ENCODE measurements at places on chromosomes 6 and 20.
A peak's percentile ranks its signal among the peaks of the same experiment; 100 is the strongest.

GRCh38 chr6:112342511-112342910, 4.6 kb upstream of the RFPL4B start:
- no peak for DNase-seq

DNA sequence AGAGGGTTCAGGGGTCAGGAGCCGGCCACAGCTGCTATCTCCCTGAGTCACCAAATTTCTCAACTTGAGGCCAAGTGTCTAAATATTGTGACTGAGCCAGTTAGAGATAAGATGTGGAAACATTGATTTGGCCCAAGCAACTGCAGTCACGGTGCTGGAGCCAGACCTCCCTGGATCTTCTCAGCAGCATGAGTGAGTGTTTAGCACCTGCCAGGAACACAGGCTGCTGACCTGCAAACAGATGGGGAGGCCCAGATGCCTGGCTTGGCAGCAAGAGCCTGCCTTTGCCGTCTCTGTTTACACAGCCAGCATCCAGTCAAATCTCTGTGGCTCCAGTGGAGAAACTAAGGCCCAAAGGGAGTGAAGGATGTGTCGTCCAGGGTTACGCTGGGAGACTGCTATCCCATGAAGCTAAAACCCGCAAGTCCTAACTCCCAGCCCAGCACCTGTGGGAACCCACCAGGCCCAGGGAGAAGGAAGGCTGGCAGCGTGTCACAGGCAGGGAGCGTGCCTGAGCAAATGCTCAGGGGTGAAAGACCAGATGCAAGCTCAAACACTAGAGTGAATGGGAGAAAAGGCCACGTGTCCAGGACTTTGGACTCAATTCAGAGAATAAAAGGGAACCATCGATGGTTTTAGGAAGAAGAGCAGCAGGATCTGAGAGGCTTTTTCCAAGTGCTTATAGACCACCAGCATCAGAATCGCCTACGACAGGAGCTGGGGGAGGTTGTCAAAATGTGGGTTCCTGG, 15.9 kb upstream of the PTGIS start:
- DNase-seq = no peak

DNA sequence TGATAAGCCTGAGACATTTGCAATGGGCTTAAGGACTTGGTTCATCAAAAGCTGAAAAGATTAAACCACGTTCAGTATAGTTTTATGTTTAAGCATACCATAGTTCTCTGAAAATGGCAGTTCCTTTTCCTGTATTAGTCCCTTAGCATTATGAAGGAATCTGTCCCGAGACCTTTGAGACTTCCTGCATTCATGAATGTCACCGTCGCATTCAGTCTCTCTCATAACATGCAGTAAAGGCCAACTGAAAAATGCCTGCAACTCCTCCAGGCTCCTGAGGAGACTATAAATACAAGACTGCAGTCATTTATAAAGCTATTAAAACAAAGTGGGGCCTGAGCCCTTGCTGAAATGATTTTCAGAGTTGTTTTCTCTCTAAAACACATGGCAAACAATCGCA, 129.1 kb downstream of the SYCP2 start:
- no peak for DNase-seq

GRCh38 chr6:8084586-8084985, 17.8 kb downstream of the EEF1E1 start:
- no peak for DNase-seq

DNA sequence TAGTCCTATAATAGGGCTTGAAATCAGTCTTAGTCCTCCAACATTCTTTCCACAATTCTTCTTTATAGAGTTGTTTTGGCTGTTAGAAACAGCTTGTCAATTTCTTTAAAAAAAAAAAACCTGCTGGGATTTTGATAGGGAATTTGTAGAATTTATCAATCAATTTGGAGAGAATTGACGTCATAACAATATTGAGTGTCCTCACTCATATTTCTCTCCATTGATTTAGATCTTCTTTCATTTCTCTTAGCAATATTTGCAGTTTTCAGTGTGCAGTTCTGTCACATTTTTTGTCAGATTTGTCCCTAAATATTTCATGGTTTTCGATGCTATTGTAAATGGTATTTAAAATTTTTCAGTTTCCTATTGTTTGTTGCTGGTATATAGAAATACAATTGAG, 5.3 kb upstream of the LINC00237 start:
- DNase-seq = no peak

DNA sequence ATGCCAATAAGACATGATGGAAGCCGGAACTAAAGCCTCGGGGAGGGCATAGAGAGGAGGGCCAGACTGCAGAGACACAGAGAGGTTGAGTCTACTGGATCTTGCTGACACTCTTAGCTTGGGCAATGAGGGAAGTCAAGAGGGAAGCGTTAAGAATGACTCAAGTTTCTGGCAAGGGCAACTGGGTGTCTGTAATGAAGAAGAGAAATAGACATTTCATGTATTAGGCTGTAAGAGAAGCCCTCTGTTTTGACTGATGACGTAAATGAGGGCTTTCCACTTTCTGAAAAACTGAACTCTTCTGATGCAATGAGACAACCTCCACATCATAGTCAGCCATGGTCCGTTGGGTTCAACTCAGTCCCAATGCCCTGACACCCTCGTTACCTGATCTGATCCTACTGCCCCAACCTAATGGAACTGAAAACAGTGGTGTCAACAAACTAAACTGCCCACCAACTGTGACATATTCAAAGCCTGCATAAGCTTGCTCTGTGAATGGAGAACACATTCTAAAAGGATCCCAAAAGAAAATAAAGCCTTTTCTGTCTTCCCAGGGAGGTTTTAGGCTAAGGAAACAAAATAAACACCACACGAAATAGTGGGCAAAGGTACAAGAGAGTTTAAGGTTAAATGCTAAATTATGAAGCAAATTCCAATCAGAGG, 45.8 kb upstream of the PNRC1 start:
- no peak for DNase-seq

GRCh38 chr6:119243657-119244056, 105.9 kb downstream of the MAN1A1 start:
- no peak for DNase-seq

DNA sequence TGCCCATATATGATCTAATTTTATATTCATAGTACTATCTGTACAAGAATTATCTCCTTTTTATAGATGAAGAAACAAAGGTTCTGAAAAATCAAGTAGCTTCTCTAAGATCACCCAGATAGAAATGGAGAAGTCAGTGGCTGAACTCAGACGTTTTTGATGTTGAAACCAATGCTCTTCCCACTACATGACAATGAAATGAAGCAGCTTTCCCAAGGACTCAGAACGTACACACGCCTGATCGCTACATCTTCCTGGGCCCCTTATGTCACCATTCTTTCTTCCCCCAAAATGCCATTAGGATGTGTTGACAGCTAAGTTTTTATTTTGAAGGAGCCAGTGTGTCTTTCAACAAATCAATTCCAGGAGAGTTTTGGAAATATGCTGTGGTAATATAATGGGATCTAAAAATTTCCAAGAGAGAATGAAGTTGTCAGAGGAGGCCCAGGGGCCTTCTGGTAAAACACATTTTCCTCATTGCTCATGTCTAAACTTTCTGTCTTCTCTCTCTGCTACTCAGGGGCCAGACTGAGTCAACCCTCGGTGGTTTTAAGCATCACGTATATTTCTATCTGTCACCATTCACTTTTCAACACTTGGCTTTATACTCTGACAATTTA, 98.1 kb upstream of the COL21A1 start:
- DNase-seq = no peak

- no peak for DNase-seq
These were observed 142.9 kb downstream of the WDR27 start for GRCh38 chr6:169558774-169559441.

- DNase-seq = no peak
These were observed 23.9 kb upstream of the TOP1 start for GRCh38 chr20:41004531-41005360.

DNA sequence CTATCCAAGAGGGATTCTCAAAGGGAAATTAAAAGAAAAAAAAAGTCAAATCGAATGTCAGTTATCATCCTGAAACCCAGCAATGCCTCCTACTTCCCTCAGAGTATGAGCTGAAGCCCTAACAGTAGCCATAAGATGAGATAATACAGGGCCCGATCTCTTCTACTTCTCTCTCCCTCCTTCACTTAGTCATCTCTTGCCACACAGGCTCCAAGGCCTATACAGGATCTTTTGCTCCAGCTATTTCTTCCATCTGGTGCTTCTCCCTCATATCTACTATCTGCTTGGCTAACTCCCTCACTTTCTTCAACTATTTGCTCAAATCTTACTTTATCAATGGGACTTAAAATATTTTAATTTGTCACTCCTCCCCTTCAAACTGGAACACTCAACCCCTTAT, 215.3 kb downstream of the RNGTT start:
- DNase-seq = no peak

DNA sequence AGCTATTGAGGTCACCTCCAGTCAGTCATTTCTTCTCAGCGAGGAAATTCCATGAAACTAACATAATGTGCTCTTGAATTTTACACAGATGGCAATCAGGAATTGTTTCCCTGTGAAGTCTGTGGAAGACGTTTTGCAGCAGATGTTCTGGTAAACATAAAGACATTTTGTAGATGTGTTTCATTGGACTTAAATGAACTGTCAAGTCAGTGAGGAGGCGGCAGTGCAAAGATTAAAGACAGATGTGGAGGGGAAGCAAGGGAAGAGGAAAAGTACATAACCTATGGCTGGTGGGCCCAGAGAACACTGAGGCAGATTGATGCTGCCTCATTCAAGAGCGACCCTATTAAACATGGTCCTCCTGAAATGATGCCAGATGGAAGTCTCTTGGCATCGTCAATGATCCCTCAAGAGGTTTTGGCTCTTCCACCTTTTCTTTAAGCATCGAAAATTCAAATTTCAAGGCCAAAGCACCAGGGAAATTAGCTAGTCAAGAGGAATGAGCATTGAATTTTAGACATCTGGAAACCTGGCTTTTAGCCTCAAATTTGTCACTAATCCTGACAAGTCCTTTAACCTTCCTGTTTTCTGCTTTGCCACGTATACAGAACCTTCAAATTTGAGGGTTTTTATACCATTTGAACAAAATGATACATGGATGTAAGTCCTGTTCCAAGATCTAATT, 20.1 kb downstream of the ZC2HC1B start:
- DNase-seq = no peak

- DNase-seq = peak; percentile 83
These were observed 572 bp downstream of the ZNF341 start for GRCh38 chr20:33732166-33732970.

DNA sequence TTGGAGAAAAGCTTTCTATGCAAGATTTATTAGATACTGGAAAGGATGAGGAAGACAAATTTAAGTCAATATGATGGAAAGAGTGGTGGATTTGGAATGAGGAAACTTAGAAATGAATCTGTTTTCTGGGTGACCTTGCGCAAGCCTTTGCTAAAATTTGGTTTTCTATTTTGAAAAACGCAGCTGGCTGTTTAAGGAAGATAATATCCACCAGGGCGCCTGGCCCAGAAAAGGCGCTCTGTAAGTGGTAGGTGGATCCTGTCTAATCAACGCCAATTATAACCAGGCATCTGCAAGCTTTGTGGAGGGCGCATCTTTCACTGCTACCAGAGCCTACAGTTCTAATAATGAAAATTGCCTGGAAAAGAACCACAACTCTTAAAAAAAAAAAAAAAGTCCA, 398 bp upstream of the SPATS1 start:
- no peak for DNase-seq

- DNase-seq = no peak
These were observed 7.3 kb downstream of the THEMIS start for GRCh38 chr6:127893541-127893940.

- DNase-seq = no peak
These were observed 38.0 kb upstream of the NR2E1 start for GRCh38 chr6:108127826-108128225.

DNA sequence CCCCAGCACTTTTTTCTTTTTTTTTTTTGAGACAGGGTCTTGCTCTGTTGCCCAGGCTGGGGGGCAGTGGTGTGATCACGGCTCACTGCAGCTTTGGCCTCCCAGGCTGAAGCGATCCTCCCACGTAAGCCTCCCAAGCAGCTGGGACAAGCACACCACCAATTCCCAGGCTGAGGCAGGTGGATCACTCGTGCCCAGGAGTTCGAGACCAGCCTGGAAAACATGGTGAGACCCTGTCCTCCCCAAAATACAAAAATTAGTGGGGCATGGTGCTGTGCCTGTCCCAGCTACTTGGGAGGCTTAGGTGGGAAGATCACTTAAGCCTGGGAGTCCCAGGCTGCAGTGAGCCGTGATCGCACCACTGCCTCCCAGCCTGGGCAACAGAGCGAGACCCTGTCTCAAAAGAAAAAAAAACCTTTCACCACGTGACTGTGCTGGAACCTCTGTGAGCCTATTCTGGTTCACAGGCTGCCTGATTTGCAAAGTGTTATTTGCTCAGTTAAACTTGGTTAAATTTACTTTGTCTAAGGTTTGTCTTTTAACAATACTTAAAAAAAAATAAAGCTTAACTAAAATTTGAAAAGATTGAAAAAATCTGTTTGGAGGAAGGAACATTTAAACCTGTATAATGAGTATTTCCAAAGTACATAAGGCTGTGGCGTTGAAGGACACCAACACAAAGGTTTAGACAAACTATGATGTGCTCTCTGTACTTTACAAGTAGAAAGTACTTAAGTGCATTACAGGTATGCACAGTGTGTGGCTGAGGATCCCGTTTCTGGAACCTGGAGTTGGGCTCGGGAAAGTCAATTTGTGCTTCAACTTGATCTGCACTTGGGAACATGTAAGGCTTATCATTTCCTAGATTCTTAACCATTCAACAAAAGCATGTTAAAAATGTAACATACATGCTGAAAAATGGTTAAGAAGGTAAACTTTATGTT, 55.0 kb downstream of the PPP1R3G start:
- DNase-seq = no peak

DNA sequence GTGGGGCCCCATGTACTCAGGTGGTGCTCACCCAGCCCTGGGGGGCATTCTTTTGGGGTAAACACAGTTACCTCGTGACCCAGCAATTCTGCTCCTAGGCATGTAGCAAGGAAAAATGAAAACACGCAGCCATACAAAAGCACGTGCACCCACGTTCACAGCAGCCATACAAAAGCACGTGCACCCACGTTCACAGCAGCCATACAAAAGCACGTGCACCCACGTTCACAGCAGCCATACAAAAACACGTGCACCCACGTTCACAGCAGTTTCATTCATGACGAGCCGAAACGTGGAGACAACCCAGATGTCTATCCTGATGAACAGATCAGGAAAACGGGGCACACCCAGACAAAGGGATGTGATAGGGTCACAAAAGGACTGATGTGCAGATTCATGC, 57.1 kb downstream of the YTHDF1 start:
- no peak for DNase-seq

DNA sequence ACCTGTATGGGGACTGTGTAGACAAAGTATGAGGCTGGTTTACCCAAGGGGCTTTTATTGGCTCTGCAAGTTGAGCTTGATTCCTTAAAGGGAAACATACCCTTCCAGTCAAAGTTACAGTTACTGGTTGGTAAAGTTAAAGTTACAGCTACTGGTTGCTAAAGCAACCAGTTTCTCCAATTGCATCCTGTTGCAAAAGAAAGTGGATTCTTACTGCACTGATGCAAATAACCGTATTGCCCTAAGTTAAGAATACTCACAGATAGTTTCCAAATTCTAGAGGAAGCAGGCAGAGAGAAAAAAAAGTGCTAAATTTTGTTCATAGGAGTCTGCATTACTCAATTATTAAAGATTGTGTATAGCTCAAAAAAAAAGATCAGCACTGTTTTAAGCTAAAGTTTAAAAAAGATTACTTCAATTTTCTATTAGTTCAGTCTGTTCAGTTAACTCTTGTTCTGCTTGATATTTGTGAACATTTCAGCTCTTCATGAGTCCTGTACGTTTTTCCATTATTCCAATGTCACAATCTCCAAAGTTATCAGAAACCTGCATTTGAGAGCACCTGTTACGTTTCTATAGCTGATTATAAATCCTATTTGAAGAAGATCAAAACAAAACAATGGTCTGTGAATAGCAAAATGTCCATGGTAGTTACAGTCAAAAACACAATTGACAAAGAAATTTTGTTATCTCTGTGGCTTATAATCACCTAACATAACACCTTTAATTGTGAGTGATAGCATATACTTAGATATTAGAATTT, 8.6 kb upstream of the IL22RA2 start:
- DNase-seq = no peak
